ENCODE measurements at places on chromosomes 1 and 21. TPM values are rescaled to one million over a fixed set of nuclear protein-coding genes. Genes with fewer than 3 reads are reported as not detected.

GRCh38 chr1:75712306-75712705, 12.2 kb upstream of the ACADM start:
- no peak for DNase-seq

GRCh38 chr1:156124557-156125483, 10.3 kb downstream of the LMNA start:
- DNase-seq = peak; percentile 78

TMPRSS15 gene
- total RNA-seq = not detected

RNU1-2 gene
- 1,905 TPM for total RNA-seq

DNA sequence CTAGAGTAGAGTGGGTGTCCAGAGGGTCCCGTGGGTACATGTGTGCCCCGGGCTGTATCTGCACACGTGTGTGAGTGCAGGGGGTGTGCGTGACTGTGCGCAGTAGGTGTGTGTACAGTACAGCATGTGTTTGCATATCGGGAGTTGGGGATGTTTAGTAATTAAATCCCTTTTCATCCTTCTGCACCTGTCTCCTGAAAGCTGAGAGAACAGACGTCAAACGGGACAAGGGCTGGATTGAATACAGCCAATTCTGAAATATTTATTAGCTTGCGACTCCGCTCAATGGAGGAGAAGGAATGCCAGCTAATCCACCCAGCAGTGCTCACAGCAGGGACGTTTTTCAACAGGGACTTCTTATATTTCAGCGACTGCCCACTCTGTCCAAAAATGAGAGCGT, 44.7 kb upstream of the CASZ1 start:
- no peak for DNase-seq

DNA sequence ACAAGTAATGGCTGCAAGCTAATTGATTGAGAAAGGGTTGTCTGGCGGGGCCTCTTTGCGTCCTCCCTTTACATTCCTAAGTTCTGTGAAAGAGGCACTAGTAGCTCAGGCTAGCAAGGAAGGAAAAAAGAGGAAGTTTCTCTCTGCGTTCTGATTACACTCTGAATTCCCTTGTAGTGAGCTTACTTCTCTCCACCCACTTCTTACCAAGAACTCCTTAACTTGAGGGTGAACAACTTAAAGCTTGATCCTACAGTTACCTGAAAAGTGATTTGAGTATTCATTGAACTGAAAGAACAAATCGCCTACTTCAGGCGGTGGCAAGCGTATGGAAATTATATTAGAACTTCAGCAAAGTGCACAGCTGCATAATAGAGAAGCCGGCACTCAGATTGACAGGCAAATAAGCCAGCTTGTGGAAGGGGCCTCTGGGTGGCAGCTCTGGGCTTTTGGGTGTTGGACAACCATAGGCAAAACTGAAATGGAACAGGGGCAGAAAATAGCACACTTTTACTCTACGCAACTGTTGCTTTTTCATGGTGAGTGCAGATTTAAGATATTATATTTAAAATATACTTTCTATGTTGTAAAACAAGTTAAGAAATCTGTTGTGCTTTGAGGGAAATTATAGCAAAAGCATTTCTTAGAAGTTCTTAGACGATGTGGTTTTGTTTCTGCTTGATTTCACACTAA, 464.5 kb downstream of the USP25 start:
- peak; percentile 21 for DNase-seq

PDPN gene
- total RNA-seq = not detected

GJA4 gene
- not detected for total RNA-seq

DNA sequence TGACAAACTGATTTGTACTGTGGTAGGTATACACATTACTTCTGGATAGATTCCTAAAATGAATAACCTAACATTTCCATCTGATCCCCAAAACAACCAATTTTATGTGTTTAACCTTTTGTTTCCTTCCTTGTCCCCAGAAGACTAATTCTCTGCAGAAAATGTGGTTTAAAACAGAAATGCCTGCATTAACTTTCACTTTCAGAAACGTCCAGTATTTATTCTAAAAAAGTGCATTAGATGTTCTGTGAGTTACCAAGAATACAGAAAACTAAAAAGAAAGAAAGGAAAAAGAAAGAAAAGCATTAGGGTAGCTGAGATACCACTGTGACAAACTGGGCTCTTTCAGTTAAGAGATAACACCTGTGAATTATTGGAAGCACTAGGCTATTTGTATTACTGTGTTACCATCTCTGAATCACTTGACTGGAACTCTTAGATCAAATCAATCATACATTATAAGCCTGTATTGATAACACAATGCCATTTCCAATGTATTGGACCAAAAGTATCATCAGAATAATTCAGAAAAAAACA, 177.7 kb downstream of the NCAM2 start:
- no peak for DNase-seq

DNA sequence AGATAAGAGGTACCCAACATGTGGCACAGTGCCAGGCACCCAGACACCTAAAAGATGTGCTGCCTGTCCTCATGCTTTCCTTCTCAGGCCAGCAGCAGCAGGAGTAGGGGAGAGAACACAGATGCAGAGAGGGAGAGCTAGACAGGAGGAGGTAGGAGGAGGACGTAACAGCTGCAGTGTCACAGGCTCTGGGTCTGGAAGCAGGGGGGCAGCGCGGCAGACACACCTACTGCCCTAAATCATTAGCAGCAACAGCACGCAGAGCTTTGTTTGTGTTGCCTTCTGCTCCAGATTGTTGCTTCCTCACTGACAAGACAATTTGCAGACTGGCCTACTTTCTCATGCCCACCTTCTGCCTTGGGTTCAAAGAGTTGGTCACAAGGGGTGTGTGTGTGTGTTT, 196.7 kb upstream of the DAB1 start:
- no peak for DNase-seq

- no peak for DNase-seq
Measured at GRCh38 chr1:248596615-248597014, 885 bp downstream of the OR2T10 start.

- peak; percentile 18 for DNase-seq
Measured at GRCh38 chr1:234746798-234747196, 136.8 kb upstream of the IRF2BP2 start.

CRP gene
- 3.6 TPM for total RNA-seq

GRCh38 chr1:194081444-194081843, 895.0 kb upstream of the B3GALT2 start:
- no peak for DNase-seq

DNA sequence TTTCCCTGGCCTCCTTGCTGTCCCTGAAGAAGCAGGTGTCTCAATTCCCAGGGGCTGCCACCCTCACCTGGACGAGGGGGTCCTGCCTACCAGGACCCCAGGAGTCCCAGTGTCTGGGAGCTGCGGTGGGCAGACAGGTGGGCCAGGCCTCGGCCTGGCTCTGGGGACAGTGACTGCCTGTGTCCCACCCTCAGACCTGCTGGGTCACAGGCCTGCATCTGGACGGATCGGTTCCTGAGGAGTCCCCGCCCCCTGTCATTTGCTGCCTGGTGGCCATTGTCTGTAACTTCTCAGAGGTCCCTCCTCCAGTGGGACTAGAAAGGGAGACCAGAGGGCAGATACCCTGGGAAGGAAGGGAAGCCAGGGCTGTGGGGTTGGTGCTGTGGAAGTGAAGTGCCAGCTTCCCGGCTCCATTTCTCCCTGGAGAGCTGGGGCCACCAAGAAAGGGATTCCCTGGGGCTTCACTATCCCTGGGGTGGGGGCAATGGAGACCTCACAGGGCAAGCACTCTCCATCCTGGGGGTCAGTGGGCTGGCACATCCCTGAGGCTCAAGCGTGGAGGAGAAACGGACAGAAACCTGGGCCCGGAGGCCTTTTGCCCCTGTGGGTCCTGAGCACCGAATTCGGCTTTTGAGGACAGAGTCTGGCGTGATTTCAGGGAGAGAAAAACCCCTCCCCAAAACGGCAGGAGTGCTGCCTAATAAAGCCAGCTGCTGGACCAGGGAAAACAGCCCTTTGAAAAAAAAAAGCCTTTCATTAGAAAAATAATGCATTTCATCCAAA, 157.3 kb downstream of the PEX14 start:
- no peak for DNase-seq

DNA sequence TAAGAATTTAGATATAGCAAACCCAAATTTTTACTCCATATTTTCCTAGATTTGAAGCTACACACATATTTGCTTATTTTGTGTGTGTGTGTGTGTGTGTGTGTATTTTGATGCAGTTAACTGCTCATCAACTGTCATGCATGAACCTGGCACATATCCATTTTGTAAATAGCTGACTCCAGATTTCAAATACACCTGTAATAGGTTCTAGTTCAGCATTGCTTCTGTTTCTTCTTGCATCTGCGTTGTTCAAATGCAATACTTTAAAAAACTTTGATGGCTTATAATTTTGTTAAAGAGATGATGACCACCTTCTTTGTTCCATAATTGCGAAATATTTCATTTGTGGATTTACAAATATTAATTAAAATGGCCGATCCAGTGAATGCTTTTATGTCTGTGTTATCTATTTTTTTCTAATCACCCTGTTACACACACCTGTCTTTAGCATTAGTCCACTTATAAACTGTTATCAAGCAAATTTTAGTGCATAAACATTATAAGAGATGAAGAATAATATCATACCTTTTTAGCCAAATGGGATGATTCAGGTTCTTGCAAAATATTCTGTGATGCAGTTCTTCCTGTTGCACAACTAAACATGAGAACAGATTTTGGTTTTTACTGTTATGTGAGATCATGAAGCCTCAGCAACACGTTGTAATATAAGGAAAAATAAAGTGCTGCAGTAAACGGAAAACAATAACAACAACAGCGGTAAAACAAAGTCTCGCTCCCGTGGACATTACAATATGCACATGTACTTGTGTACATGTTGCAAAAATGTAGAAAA, 12.7 kb upstream of the S100A11 start:
- DNase-seq = no peak

VAV3 gene
- total RNA-seq = 38.2 TPM

GRCh38 chr1:37325509-37326437, 148.6 kb upstream of the ZC3H12A start:
- no peak for DNase-seq

GRCh38 chr1:203524152-203524551, 30.2 kb downstream of the OPTC start:
- DNase-seq = no peak

DNA sequence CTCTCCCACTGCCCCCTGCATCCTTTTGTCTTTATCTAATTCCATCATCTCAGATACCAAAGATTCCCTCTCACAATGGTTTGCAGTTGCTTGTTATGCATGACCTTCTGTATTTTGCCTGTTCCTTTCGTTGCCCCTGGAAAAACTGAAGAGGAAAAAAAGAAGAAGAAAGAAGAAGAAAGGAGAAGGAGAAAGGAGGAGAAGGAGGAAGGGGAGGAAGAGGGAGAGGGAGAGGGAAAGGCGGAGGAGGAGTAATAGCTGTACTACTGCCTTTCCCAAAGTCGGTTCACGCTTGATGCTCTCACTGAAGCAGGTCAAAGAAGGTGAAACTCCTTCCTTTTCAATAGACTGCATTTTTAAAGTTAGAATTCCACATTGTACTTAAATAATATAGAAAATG, 513.8 kb downstream of the PTPRC start:
- DNase-seq = no peak

TMEM82 gene
- total RNA-seq = not detected

DNA sequence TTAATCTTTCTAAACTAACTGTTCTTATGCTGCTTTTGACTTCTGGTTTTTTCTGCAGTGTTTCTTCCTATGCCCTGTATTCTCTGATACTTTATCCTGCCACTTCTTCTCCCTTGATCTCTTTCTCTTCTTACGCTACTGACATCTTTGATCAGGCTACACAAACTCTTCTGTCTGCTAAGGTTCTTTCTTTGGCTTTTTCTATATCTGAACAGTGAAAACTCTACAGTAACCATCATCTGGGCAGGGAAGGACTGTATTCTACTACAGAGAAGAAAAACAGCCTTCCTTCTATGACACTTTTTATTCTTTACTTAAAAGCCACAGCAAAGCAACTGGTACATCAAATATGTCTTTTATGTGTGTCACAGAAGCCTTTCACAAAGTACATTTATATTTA, 7.4 kb upstream of the NEXN start:
- DNase-seq = no peak

DNA sequence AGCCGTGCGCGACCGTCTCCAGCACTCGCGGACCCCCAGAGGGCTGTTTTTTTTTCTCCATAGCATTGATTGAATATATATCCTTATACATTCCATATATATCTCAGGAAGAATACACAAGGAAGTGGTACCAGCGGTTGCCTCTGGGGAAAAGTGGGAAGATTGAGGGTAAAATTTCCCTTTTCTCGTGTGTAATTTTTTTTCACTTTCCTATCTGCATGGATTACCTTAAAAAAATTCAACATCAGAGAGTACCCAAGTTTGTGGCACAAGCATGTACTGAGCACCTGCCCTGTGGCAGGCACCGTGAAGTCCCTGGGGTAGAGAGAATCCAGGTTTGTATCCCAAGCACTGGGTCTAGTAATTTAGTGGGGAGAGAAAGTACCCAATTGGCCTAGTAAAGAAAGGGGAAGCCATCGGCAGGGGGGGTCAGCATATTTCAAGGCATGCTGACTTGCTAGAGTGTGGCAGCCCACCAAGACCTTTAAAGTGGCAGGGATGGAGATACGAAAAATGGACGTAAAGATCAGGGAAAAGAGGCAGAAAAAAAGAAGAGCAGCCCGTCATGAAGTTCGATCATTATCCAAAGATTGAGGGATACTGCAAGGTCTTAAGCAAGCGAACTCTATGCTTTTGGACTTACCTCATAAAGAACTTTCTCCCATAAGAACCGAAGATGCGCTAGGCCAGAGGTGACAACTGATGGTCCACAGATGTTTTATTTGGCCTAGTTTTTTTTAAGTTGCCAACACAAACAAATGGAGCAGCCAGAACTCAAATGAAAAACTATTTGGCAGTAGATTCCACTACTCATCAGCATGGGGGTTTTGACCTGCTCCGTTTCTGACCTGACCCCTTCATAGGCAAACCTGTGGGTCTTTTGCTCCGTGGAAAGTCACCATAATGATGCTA, 1.5 kb upstream of the HMGN1 start:
- no peak for DNase-seq

All from Calu3 (cell line).